ENCODE measurements at places on chromosomes 2 and 18.
A peak's percentile ranks its signal among the peaks of the same experiment; 100 is the strongest.

GRCh38 chr2:204900487-204900886 lies 355.2 kb downstream of the PARD3B start:
- DNase-seq = peak; percentile 51

DNA sequence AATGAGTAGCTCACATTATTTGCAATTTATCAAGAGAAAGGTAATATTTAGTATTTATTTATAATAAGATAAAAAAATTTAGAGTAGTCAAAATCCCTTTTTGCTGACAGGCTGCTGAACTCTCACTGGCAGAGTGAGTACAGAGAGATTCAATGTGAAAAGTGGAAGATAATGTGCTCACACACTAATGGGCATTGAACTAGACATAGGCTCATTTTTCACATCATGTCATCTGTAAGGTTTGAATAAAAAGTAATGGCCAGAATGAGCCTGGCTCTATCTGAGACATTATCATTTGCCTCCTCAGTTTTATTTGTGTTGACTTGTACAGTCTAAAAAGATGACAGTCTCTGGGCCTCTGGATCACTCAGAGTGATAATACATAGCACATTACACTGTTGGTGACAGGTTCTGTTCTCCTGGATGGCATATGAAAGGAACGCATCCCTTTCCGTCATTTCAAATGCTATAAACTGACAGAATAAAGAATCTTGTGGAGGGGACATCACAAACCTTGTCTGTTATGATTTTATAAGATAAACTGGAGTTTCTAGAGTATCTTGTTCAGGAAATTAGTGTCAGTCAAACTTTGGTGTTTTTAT lies 812.9 kb downstream of the NR4A2 start:
- no peak for DNase-seq

GRCh38 chr2:162317861-162318327 lies 590 bp downstream of the IFIH1 start:
- peak; percentile 47 for DNase-seq

DNA sequence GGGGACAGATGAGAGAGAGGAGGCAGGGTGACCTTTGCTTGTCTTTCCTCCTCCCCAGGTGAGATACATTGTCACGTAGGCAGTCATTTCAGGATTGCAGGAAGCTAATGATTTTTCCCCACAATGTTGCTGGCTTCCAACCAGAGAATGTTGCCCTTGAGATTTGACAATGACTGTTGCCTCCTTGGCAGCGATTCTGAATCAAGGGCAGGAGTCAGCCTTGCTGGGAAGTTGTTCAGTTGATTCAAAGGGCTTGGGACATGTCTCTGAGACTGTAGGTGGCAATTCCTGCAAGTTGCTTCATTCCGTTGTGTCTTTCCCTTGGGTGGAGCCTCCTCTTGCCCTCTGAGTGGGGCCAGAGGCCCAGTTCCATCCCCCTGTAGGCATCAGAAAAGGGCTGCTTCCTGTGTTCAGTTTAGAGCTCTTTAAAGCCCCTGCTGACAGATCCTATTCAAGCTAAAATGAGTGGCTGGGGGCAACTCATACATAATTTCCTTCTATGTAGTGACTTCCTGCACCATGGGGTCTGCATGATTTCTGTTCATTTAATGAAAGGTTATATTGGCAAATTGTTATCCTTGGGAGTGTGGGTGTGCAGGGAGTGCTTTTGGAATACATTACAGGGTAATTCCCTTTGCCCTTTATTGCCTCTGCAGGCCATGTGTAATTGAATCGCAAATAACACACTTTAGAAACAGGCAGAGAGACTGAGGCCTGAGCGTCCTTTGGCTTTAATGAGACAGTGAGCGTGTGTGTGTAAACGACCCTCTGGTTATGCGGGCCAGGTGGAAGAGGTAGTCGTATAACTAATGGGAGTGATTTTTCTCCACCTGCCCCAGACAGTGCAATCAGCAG lies 52.4 kb downstream of the GPR39 start:
- DNase-seq = no peak

- no peak for DNase-seq
These were observed 25.4 kb upstream of the ATP5MC3 start for GRCh38 chr2:175206866-175207265.

DNA sequence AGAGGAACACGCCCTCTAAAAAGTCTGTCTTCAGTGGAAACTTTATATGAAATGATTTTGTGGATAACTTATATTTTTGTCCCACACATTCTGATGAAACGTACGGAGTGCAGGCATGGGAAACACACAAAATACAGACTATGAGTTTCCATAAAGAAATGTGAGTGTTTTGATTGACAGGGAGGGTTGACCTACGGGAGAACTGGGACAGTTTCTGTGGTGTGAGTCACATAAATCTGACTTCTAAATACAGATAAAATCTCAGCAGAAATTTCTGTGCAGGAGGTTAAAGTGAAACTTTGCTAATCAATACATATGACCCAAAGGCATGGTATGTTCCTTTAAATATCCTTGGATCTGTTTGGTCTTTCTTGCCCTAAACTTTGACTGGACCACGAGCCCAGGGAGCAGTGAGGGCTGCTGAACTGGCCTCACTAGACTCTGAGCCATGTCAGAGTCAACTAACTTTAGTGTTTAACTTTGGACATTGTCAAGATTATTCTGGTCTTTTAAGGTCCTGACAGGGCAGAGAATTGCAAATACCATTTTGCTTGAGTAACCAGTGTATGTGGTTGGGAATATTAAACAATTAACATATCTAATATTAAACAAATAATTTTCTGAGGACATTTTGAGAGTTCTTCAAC lies 206.9 kb upstream of the LYPD1 start:
- DNase-seq = no peak

- no peak for DNase-seq
These were observed 8.6 kb downstream of the SPATS2L start for GRCh38 chr2:200314976-200315567.

GRCh38 chr2:51490576-51491234 lies 458.8 kb upstream of the NRXN1 start:
- DNase-seq = no peak

DNA sequence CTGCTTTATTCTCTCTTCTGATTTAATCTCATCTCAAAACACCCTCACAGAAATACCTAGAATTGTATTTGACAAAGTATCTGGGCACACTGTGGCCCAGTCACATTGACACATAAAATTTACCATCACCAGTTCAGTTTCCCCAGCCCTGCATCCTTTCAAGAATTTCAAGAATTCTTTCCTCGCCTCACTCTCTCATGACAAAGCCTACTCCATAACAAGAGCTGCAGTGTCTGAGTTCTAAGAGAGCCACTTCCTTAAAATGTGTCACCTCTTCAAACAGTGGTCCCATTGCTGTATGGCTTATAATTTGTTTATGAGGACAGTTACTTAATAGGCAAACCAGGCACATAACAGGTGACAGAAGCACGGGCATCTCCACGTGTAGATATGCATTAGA lies 90.9 kb upstream of the STK39 start:
- no peak for DNase-seq

- DNase-seq = no peak
These were observed 249.8 kb upstream of the GCFC2 start for GRCh38 chr2:75960472-75961009.

DNA sequence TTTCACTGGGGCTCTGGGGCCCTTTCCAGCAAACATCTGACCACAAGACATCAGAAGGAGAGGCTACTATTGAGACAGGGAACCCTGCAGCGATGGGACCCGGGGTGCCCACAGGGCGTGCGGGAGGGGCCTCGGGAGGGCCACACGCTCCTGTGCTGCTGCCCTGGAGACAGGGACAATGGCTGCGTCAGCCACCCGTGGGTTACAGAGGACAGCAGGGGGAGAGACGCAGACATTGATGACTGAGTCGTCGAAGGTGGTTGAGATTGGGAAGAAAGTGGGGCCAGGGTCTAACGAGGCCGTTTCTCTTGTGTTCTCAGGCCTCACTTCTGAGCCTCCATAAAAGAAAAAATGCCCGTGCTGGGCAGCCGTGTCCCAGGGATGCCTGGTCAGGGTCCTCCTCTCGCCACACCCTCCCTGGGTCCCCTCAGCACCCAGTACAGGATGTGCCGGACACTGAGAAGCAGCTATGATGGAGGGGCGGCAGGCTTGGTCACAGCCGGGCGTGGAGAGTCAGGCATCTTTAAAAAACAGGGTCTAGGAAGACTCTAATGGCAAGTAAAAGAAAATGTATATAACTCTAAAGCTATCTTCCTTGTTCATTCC lies 73.9 kb downstream of the NDUFA10 start:
- DNase-seq = no peak

- no peak for DNase-seq
These were observed 395.8 kb downstream of the LNPK start for GRCh38 chr2:175606010-175606841.

- DNase-seq = no peak
These were observed 206.1 kb upstream of the CDH7 start for GRCh38 chr18:65544701-65545100.

DNA sequence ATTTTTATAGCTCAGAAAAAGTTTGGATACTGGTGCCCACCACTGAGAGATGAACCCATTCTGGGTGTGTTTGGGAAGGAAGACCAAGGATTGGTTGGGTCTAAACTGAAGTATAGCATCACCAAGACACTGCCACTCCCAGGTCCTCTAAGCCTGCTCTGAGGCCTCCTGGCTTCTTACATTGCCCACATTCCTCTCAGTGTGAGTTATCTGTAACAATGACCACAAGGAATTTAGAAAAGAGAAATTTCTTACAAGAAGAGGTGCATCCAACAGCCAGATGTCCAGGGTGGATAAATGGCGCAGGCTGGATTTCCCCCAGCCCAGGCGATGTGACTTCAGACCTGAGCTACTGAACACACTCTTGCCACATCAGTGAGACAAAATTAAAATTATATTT lies 1.6 kb upstream of the GPR45 start:
- DNase-seq = no peak

DNA sequence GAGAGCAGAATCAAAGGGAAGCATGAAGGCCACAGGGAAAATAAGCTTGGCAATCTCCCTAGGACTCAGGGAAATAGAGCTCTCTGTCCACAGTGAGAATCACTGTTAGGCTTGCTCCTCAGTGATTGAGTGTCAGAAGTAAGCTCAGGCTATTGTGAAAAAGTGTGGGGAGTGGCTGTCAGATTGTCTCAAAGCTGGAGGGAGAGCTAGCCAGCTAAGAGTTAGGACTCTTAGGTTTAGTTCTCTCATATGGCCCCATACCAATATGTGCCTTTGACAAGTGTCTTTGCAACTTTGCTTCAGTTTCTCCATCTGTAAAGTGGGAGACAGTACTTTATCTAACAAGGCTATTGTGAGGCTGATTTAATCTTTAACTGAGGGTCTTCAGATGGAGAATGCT lies 17.2 kb downstream of the EIF4E2 start:
- no peak for DNase-seq

DNA sequence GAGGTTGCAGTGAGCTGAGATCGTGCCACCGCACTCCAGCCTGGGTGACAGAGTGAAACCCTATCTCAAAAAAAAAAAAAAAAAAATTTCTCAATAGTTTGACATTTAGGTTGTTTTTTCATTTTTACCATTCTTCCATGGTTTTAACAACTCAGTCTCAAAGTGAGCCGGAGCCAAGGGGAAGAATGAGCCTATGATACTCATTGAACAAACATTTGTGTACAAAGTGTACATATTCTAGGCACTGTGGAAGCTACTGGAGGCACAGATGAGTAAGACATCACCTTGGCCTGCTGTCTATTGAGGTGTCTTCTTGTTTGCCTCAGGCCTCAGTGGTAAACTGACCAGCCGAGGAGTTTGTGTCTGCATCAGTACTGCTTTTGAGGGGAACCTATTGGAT lies 21.9 kb downstream of the CENPO start:
- DNase-seq = no peak

- DNase-seq = no peak
These were observed 6.5 kb upstream of the FN1 start for GRCh38 chr2:215442401-215442787.

DNA sequence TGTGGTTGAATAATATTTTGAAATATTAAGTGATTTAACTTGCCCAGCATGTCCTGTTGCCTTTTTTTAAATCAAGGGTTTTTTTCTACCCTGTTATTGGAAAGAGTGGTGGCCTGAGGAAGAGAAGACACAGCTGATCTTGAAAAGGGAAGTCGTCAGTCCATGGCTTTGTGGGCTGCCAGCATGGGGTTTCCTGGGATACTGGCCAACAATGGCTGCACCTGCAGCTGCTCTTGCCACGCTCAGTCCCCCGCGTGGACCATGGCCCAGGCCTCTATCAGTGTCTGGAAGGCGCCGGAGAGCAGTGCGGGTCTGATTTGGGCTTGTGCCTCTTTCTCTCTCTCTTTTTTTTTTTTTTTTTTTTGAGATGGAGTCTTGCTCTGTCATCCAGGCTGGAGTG lies 99.3 kb downstream of the ASB1 start:
- no peak for DNase-seq

DNA sequence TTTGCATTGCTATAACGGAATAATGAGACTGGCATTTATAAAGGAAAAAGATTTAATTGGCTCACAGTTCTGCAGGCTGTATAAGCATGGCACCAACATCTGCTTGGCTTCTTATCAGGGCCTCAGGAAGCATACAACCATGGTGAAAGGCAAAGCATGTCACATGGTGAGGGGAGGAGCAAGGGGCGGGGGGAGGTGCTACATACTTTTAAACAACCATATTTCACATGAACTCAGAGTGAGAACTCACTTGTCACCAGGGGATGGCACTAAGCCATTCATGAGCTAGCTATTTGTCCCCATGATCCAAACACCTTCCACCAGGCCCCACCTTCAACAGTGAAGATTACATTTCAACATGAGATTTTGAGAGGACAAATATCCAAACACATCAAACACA lies 188.7 kb downstream of the MBD5 start:
- DNase-seq = no peak

DNA sequence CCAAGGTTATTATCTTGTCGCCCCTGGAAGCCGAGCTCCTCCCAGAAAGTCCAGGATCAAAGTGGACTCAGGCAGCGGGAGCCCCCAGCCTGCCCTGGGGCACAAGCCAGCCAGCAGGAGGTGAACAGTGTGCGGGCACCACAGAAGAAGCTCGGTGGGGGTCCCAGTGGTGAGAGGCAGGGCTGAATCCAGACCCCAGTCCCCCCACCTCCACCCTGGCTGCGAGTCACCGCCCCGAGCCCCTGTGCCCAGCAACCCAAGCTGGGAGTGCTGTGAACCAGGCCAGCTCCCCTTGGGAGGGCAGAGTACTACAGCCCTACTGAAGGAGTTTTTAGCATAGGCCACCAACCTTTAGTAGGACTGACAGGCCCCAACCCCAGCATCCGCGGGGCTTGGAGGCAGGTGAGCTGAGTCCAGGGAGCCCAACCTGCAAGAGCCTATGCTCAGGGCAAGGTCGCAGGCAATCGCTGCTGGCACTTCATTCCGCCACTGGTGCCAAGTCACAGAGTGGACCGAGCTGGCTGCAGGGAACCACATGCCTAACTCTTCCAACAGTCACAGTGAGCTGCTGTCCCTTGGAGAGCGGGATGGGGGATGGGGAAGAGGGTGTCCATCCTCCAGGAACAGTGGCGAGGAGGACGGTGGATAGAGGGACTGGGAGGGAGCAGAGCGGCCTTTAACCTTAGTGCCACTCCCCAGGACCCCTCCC lies 3.0 kb downstream of the PIEZO2 start:
- no peak for DNase-seq
